ENCODE measurements at places on chromosomes 13 and 19. TPM values are rescaled to one million over a fixed set of nuclear protein-coding genes. Genes with fewer than 3 reads are reported as not detected.

DNA sequence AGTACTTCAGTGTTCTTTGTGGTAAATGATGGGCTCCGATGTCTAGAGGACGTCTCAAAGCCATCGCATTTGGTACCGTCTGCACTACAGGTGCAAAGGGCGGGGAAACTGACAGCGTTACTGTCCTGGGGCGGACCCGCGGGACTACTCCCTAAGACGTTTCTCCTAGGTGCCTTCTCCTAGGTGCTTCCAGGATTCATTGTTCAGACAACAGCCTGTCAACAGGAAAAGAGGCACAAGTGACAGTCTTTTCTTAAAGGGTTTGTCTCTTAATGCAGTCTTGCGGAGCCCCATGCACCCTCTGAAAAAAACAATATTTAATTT, 1.4 kb downstream of the SERTM1 start:
- no peaks in the 10 kb centered on the region for H3K36me3 ChIP-seq
- no peak overlapping the region for H3K27ac ChIP-seq

- peak; percentile 56 for DNase-seq
- peaks cover 6% of the 10 kb centered on the region for H3K36me3 ChIP-seq
- no peaks in the 10 kb centered on the region for H3K27me3 ChIP-seq
- H3K4me1 ChIP-seq: peaks cover 1% of the 10 kb centered on the region
- no peak overlapping the region for H3K27ac ChIP-seq
These were observed 4.3 kb upstream of the ZNF813 start for GRCh38 chr19:53463263-53463662.

DNA sequence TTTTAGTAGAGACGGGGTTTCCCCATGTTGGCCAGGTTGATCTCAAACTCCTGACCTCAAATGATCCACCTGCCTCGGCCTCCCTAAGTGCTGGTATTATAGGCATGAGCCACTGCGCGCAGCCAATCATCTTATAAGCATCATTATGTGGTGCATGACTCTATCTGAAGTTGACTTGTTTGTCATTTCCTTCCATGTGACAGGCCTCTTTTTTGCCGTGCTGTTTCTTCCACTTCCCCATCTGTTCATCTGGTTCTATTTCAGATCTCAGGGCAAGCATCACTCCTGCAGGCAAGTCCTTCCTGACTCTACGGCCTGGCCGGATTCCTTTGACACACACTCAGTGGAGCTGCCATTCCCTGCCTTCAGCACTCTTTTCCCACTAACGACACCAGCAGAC, 15.2 kb downstream of the COL5A3 start:
- no peaks in the 10 kb centered on the region for H3K4me1 ChIP-seq
- no peak overlapping the region for H3K4me3 ChIP-seq
- H3K36me3 ChIP-seq: no peaks in the 10 kb centered on the region
- no peak overlapping the region for H3K27ac ChIP-seq

DNA sequence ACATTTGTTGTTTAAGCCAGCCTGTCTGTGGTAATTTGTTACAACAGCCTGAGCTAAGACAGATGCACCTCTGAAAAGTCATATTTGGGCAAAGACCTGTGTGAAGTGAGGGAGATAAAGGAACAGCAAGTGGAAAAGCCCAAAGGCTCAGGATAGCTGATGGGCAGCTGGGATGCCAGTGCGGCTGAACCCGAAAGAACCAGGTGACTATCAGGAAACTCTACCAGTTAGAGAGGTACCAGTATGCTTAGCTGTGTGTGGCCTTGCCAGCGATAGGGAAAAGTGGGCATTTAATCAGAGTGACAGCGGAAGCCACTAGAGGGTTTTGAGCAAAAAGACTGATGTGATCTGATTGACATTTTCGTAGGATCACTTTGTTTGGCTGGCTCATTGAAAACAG, 764.8 kb upstream of the GPC6 start:
- no peak overlapping the region for H3K27ac ChIP-seq
- no peaks in the 10 kb centered on the region for H3K27me3 ChIP-seq
- no peaks in the 10 kb centered on the region for H3K4me1 ChIP-seq
- no peak for DNase-seq

Gene SMIM44
- not detected for total RNA-seq

GRCh38 chr13:79336966-79337365, 69.1 kb downstream of the RBM26 start:
- no peaks in the 10 kb centered on the region for H3K27me3 ChIP-seq
- no peak overlapping the region for H3K27ac ChIP-seq
- no peaks in the 10 kb centered on the region for H3K4me1 ChIP-seq
- H3K4me3 ChIP-seq: no peak overlapping the region
- peaks cover 88% of the 10 kb centered on the region for H3K36me3 ChIP-seq

Gene POGLUT2
- total RNA-seq: not detected

Gene PSG4
- total RNA-seq: not detected

GRCh38 chr13:20489185-20489820, 36.4 kb downstream of the CRYL1 start:
- H3K27ac ChIP-seq: no peak overlapping the region
- H3K4me1 ChIP-seq: no peaks in the 10 kb centered on the region
- H3K4me3 ChIP-seq: no peak overlapping the region
- H3K36me3 ChIP-seq: no peaks in the 10 kb centered on the region
- no peak for DNase-seq

DNA sequence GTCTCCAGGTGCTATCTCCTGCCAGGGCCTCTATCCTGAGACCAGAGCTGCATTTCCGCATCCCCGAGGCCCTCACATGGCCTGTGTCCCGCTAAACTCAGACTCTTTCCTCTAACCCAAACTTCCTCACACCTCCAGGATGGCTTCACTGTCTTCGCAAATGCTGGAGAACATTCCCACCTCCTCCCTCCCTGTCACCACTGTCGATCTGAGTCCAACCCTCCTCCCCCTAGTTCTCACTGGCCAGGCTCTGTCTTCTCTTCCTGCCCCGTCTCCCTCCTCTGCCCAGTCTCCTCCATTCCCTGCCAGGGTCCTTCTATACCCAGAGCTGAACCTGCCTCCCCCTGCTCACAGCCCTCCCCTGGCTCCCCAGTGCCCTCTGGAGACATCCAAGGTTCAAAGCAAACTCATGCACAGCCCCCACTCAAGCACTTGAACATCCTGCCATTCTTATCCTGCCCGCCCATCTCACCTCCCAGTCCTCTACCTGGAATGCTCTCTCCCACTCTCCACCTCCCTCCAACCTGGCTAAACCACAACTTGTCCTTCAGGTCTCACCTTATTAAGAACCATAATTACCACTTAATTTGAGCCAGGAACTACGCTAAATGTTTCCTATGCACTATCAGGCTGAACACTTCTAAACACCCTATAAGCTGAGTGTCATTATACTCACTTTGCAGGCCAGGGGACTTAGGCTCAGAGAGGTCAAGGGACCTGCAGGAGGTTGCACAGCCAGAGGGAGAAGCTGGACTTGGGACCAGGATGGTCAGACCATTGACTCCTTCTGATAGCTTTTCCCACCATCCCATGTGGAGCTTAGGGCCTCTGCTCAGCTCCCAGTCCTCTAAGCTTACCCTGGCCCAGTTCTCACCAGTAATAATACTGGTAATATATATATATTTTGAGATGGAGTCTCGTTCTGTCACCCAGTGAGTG, 961 bp upstream of the VSIG10L start:
- no peaks in the 10 kb centered on the region for H3K27me3 ChIP-seq
- DNase-seq: peak; percentile 54
- H3K36me3 ChIP-seq: peaks cover 8% of the 10 kb centered on the region
- H3K4me3 ChIP-seq: no peak overlapping the region
- no peak overlapping the region for H3K27ac ChIP-seq
- peaks cover 44% of the 10 kb centered on the region for H3K4me1 ChIP-seq

DNA sequence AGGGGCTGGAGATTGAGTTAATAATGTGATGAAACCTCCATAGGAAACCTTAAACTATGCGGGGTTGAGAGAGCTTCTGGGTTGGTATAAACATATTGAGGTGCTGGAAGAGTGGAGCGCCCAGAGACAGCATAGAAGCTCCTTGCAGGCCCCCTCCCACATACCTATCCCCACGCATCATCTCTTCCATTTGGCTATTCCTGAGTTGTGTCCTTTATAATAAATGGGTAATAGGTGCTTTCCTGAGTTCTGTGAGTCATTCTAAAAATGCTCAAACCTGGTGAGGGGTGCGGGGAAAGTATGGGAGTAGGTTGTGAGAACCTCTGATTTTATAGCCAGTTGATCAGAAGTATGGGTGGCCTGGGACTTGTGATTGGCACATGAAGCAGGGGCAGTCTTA, 14.6 kb downstream of the CCDC122 start:
- DNase-seq: no peak
- no peak overlapping the region for H3K4me3 ChIP-seq
- no peaks in the 10 kb centered on the region for H3K27me3 ChIP-seq
- H3K27ac ChIP-seq: no peak overlapping the region
- no peaks in the 10 kb centered on the region for H3K36me3 ChIP-seq

DNA sequence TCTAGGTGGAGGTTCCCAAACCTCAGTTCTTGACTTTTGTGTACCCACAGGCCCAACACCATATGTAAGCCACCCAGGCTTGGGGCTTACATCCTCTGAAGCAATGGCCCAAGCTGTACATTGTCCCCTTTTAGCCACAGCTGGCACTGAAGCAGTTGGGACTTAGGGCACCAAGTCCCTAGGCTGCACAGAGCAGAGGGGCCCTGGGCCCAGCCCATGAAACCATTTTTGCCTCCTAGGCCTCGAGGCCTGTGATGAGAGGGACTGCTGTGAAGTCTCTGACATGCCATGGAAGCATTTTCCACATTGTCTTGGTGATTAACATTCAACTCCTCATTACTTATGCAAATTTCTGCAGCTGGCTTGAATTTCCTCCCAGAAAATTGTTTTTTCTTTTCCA, 30.2 kb downstream of the ING1 start:
- no peaks in the 10 kb centered on the region for H3K36me3 ChIP-seq
- H3K4me3 ChIP-seq: no peak overlapping the region
- H3K4me1 ChIP-seq: no peaks in the 10 kb centered on the region
- H3K27ac ChIP-seq: no peak overlapping the region

GRCh38 chr19:39927524-39928356, 6.7 kb downstream of the FCGBP start:
- H3K27me3 ChIP-seq: no peaks in the 10 kb centered on the region
- no peaks in the 10 kb centered on the region for H3K36me3 ChIP-seq
- no peaks in the 10 kb centered on the region for H3K4me1 ChIP-seq
- no peak overlapping the region for H3K27ac ChIP-seq

Gene STARD13
- 1.2 TPM for total RNA-seq

- H3K4me1 ChIP-seq: peaks cover 8% of the 10 kb centered on the region
- no peak overlapping the region for H3K27ac ChIP-seq
- H3K4me3 ChIP-seq: no peak overlapping the region
These were observed 2655.7 kb upstream of the PCDH20 start for GRCh38 chr13:64071352-64071751.

GRCh38 chr13:40193286-40194223, 472.9 kb downstream of the FOXO1 start:
- H3K27ac ChIP-seq: no peak overlapping the region
- H3K27me3 ChIP-seq: no peaks in the 10 kb centered on the region
- no peak overlapping the region for H3K4me3 ChIP-seq
- no peak for DNase-seq

DNA sequence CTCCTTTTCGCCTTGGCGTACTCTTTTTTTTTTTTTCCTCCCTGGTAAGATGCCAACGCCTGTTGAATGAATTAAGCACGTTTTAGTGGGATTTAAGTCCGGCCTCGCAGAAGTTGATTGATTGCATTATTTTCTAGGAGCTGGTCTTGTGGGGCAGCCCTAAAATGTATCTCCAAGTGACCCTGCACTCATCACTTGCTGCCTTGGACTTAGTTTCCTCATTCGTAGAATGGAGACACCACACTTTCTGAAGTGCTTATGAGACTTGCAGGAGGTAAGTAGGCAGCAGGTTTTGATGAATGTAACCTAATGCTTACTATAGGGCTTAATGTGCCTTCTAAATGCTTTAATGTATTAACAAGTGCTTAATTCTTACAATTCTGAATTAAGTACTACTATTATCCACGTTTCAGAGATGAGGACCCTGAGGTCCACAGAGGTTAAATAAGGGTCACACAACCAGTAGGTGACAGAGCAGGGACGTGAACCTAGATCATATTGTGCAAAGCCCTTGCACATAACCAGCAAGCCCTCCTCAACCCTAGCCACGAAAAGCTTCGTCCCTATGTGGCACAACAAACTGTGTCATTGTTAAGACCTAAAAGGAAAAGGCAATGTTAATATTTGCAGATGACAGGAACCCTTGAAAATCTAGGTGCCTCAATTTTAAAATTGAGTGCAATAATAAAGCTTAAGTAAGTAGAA, 514 bp upstream of the ARGLU1 start:
- H3K27ac ChIP-seq: peak overlapping the region; percentile 81
- peak overlapping the region; percentile 85 for H3K4me3 ChIP-seq
- DNase-seq: no peak
- H3K4me1 ChIP-seq: peaks cover 51% of the 10 kb centered on the region
- H3K27me3 ChIP-seq: no peaks in the 10 kb centered on the region
- no peaks in the 10 kb centered on the region for H3K36me3 ChIP-seq

Gene TEX26
- total RNA-seq: not detected

- peaks cover 8% of the 10 kb centered on the region for H3K4me1 ChIP-seq
- no peaks in the 10 kb centered on the region for H3K27me3 ChIP-seq
- H3K4me3 ChIP-seq: no peak overlapping the region
- no peak overlapping the region for H3K27ac ChIP-seq
These were observed 338.0 kb downstream of the TEX29 start for GRCh38 chr13:111658145-111659100.

DNA sequence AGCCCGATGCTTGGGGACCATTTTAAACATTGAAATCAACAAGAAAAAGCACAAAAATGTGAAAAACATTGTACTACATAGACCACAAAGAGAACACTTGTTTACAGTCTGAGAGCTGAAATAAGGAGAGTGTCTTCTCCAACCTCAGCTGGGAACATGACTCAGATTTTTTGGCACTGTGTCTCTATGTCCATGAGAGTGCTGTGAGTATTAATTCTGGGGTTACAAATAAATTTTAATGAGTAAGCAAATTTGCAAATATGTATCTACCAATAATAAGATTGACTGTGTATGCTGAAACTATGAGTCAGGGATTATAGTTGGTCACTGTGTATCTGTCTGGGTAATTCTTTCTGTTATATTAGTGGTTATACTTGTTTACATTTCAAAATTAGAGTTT, 174.0 kb downstream of the DCT start:
- DNase-seq: no peak
- H3K36me3 ChIP-seq: no peaks in the 10 kb centered on the region
- no peaks in the 10 kb centered on the region for H3K27me3 ChIP-seq
- H3K27ac ChIP-seq: no peak overlapping the region
- H3K4me3 ChIP-seq: no peak overlapping the region

DNA sequence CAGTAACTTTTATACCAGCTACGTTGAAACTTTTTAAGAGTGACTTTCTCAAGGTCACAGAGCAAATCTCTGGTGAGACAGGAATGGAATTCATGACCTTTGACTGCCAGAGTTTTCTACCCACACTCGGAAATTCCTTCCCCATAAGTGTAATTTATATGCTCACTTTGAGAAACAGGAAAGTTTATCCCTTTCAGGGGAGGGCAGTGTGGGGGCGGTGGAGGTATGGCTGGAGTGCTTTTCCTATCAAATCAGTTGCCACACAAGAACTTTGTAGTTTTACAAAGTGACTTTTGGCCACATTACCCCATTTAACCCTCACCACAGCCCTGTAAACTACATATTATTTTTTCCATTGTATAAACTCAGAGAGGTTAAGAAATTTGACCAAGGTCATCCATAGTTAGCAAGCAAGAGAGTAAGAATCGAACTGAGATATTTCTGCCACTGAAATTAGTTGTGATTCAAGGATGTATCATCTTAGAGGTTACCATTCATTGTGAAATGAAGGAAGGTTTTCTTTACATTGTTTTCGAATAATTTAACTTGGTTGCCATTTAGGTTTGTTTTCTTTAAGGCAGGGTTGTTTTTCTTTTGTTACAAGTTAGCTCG, 5.9 kb downstream of the KLF12 start:
- peak overlapping the region; percentile 60 for H3K27ac ChIP-seq
- no peaks in the 10 kb centered on the region for H3K27me3 ChIP-seq
- H3K36me3 ChIP-seq: peaks cover 4% of the 10 kb centered on the region
- H3K4me3 ChIP-seq: peak overlapping the region; percentile 4

- no peak for DNase-seq
- H3K4me1 ChIP-seq: no peaks in the 10 kb centered on the region
These were observed 28.8 kb downstream of the CELF5 start for GRCh38 chr19:3253270-3253669.

Measured in Karpas-422 (cell line).